ENCODE measurements at places on chromosomes 12 and 14.

DNA sequence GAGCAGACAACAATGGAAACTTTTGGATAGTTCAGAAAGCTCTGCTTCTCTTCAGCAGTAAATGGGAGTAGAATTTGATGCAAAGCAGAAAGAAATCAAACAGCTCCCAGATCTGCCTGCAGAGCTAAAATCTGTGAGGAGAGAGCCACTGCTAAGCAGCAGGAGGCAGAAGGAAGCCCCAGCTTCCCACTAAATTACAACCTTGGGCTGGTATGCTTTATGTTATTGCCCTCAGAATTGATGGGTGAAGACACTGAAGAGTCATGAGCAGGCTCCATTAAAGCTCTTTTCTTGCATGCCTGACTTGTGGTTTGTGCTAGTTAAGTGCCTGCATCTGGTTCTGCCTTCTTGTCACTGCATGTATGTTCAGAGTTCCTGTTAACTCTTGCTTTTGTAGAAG, 8.4 kb downstream of the ZC2HC1C start:
- no peak for DNase-seq

DNA sequence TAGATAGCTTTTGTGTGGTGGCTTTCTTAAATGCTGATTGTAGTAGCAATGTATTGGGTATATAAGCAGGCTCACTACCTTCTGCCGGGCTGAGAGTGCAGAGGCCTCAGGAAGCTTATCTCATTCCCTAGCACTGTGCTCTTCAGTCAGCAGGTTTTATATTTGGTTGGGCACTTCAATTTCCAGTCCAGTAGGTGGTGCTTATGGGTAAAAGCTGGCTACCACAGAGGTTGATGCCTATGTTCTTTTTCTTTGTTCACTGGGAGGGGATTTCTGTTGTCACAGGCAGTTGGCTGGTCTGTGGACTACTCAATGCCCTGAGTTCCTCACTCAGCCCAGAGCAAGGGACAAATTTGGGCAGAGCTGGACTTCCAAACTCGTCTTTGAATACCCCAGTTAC, 43.0 kb upstream of the GLIPR1 start:
- DNase-seq: no peak

- DNase-seq: no peak
These were observed 186.5 kb downstream of the NELL2 start for GRCh38 chr12:44689587-44689986.

GRCh38 chr14:75313294-75313693, 34.7 kb downstream of the FOS start:
- no peak for DNase-seq

- DNase-seq: no peak
These were observed 13.8 kb downstream of the DTX1 start for GRCh38 chr12:113070117-113070906.

- no peak for DNase-seq
These were observed 347.4 kb downstream of the NPAS3 start for GRCh38 chr14:33285902-33286700.

DNA sequence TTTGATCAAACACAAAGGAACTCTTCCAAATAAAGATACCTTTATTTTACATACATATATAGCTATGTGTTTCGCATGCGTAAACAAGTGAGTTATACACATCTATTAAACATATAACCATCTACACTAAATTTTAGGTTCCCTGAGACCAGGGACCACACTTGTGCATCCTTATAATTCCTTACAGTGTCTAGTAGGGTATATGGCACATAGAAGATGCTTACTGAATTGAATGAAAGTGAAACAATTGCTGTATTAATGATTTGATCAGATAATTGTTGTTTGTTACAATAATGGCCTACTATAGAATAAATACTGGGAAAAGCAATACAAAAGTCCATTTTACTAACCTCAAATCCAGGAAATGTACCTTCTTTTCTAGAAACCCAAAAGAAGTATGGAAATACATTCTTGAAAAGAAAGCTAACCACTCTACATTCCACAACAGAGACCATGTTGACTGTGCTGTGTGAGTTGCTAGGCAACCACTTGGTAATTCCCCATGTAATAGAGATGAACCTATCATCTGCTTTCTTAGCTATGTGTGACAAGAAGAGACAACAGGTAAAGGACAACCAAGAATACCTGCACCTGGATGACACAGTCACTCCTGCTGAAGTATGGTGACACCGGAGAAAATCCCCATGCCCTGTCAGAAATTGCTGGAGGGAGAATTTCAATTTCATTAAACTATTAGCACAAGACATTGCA, 11.9 kb upstream of the CIPC start:
- DNase-seq: no peak

DNA sequence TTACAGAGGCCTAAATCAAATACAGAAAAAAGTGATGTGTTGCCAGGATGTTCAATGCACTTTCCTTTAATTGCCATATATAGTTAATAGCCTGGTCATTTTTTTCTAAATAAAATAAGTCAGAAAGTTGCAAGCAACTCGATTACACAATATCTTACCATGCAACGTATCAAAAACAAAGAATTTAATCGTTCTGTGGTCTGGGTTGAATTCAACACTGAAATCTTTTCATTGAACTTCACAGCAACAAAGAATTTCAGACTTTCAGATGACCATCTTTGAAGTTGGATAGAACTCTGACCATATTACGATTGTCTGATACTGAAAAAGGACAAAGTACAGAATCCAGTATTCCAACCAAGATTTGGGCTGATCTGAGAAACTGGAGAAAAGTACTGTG, 231.9 kb downstream of the SLC25A21 start:
- DNase-seq: no peak

DNA sequence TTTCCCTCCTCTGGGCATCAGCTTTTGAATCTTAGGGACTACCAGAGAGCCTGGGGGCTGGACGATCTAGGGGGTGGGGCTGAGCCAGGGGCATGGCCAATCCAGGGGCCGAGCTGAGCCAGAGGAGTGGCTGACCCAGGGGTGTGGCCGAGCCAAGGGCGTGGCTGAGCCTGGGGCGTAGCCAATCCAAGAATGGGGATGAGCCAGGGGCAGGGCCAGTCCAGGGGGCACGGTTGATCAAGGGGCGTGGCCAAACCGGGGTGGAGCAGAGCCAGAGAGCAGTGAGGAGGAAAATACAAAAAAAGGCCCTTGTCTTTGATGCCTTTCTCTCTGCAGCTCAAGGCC, 219.3 kb upstream of the NOS1 start:
- DNase-seq: no peak

GRCh38 chr14:26128931-26129671, 468.7 kb downstream of the NOVA1 start:
- DNase-seq: no peak

DNA sequence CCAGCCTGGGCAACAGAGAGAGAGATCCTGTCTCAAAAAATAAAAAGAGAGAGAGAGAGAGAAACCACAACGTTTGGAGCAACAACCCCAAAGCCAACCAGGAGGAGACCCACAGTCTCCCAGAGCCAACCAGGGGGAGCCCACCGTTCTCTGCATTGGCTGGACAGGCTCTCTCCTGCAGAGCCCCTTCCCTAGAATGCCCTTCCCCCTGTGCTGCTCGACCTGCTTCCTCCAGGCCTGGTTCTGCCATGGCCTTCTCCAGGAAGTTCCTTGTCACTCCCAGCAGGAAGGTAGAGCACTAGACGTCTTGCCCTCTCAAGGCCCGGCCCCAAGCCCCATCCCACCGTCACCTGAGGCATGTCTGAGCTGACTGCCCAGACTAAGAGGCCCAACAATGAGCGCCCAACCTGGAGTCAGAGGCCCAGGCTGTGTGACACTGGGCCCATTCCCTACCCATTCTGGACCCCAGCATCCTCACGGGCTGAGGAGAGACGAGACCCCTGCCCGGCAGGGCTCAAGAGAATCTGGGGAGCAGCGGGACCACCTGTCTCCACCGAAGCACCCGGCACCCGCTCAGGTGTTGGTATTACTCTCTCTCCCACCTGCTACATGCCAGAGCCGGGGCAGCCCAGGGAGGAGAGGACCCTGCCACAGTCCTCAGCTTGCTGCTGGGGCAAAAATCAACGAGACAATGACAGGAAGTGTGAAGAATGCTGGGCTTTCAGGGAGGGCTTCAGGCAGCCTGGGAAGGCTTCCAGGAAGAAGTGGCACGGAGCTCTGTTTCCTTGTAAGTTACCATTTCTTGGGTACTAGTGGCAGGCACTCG, 61.2 kb downstream of the DIO3 start:
- DNase-seq: no peak

DNA sequence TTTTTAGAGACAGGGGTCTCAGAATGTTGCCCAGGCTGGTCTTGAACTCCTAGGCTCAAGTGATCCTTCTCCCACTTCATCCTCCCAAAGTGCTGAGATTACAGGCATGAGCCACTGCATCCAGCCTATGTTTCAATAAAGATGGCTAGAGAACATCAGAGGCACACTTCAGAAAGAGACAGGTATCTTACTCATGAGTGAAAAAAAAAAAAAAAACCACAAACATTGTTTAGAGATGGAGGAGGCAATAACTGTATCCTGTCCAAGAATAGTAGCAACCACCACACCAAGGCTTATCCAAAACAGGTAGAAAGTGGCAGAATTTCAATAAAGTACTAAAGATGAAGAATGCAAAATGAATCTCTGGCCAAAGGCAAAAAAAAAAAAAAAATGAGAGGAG, 30.3 kb downstream of the EEA1 start:
- DNase-seq: no peak
